Stimulated activated CD8-positive, alpha-beta memory T cell treated with anti-CD3 and anti-CD28 coated beads, Interleukin-7, amount 100 ng/mL, for 1 hour (primary cell): ENCODE measurements at places on chromosomes 5 and 9.

GRCh38 chr5:61493973-61494372 lies 161.9 kb downstream of the ZSWIM6 start:
- no peak for DNase-seq

DNA sequence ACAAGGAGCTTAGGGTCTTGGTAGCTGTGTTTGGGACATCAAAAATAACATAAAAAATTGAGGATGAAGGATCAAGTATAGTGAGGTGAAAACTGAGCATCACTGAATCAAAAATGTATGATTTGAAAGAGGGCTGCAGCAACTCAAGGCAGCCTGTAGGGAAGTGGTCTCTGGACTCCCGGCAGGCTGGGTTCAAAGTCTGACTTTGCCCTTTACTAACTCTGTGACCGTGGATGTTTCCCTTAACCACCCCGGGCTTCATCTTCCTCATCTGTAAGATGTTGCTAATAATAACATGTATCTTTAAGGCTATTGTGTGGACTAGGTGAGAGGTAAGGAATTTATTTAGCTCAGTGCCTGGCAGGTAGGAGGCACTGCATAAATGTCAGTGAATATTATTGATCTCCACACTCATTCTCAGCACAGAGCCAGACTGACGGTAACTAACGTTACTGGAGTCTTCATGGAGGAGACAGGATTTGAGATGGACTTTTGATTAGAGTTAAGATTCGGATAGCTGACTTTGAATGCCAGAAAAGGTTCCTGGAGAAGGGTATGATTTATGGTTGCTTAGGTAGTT lies 367.3 kb downstream of the NDUFS4 start:
- DNase-seq: no peak

DNA sequence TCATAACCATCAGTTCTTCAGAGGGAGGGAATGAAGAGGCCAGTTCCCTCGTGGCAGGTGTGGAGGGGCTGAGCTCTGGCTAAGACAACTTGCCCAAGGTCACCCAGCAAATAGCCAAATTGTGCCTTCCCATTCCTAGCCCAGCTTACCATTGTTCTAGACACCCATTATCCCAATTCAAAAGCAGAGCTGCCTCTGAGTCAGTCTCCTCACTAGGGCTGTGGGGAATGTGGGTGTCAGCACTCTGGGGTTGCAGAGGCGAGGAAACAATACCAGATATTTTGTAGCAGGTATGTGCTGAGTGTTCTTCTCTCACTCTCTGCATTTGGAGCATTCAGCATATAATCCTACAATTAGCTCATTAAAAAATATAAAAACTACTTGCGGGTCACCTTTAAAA lies 270.8 kb downstream of the PSAT1 start:
- DNase-seq: no peak

DNA sequence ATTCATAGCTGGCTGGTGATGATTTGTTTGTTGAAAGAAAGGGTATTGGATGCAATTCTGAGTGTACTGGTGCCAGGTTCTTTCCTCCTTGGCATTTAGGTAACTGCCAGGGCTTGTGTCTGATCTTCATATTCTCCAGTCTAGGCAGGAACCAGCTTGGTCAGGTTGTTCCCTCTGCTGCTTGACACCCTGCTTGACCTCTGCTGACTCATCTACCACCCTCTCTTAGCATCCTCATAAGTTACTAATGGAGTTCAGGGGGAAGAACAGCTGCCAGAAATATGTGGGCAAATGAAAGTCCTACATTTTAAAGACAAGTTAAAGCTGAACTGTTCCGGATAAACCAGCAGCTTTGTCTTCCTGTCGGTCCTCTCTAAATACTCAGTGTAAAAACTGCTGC lies 116.1 kb upstream of the TNC start:
- no peak for DNase-seq

GRCh38 chr5:963310-963672 lies 45.3 kb upstream of the NKD2 start:
- DNase-seq: no peak

DNA sequence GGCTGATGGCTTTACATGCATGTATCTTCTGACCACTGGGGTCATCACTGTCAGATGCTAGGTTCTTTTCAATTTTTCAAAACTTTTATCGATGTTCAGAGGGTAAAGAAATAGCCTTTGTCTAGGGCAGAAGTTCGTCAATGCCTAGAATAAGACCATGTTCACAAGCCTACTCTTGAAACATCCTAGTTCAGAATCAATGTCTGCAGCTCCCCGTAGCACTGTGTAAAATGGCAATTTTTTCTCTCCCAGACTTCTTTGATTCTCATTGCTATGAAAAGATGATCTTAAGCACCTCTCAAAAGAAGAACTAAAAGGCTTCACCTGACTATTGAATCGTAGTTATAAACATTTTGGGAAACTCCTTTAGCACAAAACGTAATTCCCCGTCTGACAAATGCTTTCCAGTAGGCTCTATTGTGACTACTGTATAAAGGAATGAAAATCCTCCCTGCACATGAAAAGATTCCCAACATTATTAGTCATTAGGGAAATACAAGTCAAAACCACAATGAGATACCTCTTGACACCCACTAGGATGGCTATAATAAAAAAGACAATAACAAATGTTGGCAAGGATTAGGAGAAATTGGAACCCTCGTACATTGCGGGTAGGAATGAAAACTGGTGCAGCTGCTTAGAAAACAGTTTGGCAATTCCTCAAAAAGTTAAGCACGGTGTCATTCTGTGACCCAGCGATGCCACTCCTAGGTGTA lies 263.5 kb downstream of the ARHGAP26 start:
- no peak for DNase-seq

DNA sequence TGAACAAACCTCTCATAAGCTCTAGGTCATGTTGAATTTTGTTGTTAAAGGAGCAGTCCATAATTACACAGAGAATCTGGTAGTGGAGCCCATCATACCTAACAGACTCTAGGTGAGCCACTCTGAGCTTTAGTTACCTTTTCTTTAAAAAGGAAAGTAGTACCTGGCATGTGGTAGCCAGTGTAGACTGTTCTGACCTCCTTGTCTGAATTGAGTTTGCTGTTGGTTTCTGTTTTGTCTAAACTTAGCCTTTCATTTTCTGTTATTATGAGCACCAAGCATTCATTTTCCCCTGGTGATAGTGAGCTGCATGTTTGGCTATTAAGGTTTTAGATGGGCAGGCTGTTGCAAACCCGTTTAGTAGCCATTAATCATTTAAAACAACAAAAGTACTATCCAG lies 112.2 kb downstream of the MAST4 start:
- DNase-seq: no peak

- no peak for DNase-seq
Observed at GRCh38 chr9:110129425-110129824, 78.5 kb downstream of the C9orf152 start.

DNA sequence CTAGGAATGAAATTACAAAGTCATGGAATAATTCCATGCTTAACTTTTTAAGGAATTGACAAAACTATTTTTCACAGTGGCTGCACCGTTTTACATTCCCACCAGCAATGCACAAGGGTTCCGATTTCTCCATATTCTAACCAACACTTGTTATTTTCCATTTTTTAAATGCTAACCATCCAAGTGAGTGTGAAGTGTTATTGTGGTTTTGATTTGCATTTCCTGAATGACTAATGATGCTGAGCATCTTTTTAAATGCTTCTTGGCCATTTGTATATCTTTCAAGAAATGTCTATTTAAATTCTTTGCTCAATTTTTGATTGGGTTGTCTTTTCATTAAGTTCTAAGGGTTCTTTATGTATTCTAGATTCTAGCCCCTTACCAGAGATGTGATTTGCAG lies 479.5 kb upstream of the SMARCA2 start:
- no peak for DNase-seq

- no peak for DNase-seq
Observed at GRCh38 chr9:74218385-74219063, 278.6 kb upstream of the RORB start.

DNA sequence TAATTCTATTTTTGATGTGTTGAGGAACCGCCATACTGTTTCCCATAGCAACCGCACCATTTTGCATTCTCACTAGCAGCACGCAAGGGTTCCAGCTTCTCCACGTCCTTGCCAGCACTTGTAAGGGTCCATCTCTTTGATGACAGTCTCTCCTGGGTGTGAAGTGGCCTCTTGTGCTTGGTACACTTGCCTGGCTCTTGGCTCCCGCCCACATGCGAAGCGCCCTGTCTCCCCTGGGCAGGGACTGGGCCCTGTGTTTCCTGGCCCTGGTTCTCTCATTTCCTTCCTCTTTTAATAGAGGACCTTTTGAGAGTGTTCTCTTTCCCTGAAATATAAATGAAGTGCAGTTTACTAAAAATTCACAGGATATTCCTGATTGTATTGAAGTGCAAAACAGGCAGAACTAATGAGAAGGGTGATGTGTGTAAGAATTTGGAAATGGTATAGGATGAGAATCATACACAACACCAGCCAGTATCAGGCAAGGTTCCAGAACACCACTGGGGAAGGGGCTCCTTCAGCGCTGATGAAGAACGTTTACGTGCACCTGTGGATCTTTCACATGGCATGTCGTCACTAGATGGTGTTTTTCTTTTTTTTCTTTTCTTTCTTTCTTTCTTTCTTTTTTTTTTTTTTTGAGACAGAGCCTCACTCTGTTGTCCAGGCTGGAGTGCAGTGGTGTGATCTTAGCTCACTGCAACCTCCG lies 73.0 kb downstream of the EHMT1 start:
- no peak for DNase-seq
